ENCODE measurements at places on chromosomes 3 and 15. TPM values are rescaled to one million over a fixed set of nuclear protein-coding genes. Genes with fewer than 3 reads are reported as not detected.
A peak's percentile ranks its signal among the peaks of the same experiment; 100 is the strongest.

Gene EBLN2
- 1.2 TPM for polyA plus RNA-seq

Gene ALDH1A3
- polyA plus RNA-seq = 0.37 TPM

Gene XCR1
- polyA plus RNA-seq = not detected

GRCh38 chr3:105559856-105560255 lies 193.1 kb downstream of the ALCAM start:
- no peak for DNase-seq

DNA sequence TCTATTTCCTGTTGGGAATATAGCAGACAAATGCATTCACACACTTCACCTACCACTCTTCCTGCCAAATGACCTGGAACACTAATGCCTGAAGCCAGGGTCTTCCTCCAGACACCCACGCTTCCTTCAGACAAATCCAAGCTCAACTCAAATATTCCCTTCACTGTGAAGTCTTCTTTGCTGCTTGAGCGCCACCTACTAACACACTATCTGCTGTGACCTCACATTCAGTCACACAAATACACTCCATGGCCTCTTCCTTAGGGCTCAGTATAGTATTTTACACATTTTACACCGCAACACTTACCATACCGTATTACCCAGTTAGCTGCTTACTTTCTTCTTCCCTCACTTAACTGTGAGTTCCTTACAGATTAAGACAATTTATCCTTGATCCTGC lies 149.4 kb downstream of the SHOX2 start:
- DNase-seq = no peak

DNA sequence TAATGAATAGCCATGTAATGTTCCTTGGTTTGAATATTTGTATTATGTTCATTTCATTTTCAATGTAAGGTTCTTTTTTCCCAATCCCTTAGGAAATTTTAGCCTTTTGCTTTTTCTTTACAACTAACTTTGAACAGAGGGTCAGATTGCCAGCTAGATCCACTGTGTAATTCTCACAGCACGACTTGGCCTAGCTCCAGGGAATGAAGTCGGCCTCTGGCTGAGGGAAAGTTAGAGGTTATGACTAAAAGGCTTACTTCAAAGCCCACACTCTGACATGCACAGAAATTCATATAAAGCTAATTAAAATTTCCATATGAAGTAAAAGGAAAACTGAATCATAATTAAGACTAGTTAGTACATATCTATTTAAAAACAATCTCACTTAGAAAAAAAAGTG lies 38.7 kb downstream of the ROBO1 start:
- no peak for DNase-seq

Gene FOXB1
- polyA plus RNA-seq = not detected

DNA sequence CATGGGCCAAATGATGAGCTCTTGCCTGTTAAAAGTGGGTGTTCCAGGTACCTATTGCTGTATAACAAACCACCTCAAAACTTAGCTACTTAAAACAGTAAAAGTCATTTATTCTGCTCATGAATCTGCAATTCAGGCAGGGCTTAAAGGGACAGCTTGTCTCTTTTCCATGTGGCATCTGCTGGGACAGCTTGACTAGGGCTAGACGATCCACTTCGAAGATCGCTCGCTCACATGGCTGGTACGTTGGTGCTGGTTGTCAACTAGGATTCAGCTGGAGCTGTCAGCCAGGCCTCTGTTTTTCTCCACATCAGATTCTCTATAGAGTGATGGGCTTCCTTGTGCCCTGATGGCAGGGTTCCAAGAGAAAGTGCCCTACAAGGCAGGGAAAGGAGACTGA lies 581.3 kb downstream of the NTRK3 start:
- DNase-seq = no peak

DNA sequence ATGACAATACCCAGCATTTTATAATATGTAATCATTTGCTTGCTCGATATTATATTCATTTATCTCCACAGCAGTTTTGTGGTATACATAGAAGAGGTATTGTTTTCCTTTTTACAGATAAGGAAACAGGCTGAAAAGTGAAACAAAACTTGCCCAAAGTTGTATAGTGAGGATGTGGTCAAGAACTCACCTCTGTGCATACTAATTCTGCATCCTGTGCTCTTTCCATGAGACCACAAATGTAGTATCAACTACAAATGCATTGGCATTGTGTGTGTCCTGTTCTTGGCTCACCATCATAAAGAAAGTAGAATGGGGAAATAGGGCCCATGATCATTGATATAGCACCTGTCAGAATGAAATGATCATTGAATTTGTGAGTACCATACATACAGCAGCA lies 167.3 kb downstream of the NECTIN3 start:
- DNase-seq = peak; percentile 11

DNA sequence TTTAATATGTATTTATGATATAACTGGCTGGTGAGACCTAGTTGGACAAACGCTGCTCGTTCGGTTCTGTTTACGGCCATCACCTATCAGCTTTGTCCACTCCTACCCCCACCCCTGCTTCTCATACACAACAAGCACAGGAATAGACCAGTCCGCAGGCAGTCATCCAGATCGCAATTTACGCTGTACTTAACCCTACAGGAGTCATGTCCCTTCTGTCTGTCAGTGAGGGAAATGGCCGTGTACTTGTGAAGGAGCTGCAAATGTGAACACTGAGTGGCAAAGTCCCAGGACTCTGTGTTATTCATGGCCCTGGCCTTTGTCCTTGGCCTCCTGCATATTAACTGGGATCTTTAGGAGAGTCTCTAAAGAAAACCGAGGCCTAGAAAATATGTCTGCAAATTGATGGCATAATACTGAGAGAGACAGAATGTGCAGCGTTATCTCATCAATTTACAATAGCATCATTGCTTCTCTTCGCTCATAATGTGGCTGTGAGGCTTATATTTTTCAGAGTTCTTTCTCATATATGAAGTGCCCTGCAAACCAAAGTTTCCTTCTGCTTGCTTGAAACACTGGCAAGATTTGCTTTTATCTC lies 7.2 kb upstream of the ABHD10 start:
- DNase-seq = no peak

DNA sequence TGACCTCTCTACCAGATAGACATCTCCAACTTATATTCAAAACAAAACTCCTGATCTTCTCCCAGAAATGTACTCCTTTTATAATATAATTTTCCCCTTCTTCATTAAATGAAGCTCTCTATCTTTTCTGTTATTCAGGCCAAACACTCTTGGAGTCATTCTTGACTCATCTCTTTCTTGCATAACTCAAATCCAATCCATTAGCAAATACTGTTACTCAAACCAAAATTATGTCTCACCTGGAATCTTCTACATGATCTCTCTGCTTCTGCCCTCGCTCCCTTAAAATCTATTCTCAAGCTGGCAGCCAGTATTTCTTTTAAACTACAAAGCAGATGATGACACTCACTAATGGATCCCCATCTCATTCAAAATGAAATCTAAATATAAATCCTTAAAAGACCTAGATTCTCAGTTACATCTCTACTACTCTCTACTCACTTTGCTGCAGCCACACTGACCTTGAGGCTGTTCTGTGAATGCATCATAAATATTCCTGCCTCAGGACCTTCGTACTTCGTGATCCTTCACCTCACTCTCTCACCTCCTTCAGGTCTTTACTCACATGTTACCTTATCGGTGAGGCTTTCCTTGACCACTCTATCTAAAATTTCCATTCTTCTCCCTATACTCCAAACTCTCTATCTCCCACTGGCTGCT lies 160.9 kb downstream of the TBC1D5 start:
- no peak for DNase-seq

Gene THSD4
- polyA plus RNA-seq = not detected

DNA sequence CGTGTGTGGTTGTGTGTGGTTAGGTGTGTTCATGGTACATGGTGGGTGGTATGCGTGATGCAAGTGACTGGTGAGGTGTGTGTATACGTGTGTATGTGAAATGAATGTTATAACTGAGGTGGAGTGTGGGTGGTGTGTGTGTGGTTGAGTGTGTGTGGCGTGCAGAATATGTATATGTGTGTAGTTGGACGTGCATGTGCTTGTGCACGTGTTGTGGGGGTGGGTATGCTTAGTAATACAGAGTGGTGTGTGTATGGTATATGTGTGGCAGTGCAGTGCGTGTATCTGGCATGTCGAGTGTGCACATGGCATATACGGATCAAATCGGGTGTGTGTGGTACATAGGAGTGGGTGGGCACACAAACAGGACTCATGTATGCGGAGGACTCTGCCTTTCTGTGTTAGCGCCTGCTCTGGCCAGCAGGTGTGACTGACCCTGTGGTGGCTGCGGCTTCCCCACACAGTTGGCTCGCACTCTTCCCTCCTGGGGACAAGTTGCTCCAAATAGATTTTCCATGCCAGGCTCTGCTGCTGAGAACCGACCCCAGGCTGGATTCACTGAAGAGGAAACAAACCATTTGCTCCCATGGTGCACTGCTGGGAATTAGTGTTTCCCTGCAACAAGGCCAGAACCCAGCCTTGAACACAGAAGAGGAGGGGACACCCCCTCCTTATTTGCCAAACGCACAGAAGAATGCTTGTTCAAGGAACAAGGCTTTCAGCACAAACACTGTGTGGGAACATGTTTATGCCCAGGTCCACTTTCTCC lies 1.2 kb upstream of the C3orf70 start:
- no peak for DNase-seq

DNA sequence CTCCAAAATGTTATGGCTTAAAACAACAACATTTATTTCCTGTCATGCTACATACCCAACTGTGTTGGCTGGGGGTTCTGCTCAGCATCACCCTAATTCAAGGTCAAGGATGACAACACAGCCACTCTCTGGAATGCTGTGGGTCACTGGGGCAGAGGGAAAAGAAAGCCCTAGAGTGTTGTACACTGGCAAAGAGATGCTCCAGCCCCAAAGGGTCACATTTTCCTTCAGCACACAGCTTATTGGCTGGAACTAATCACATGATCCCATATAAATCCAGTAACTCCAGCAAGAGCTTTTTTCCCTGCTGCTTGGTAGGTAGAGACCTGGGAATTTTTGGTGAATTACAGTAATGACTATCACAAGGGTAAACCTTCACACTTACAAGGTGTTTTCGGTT lies 1041.4 kb downstream of the NTRK3 start:
- DNase-seq = no peak

- DNase-seq = no peak
Measured at GRCh38 chr3:76679541-76679940, 360.4 kb upstream of the ROBO2 start.

GRCh38 chr3:72848703-72849081 lies 447 bp upstream of the SHQ1 start:
- DNase-seq = peak; percentile 71

- DNase-seq = no peak
Measured at GRCh38 chr3:161939918-161940620, 443.5 kb downstream of the OTOL1 start.

DNA sequence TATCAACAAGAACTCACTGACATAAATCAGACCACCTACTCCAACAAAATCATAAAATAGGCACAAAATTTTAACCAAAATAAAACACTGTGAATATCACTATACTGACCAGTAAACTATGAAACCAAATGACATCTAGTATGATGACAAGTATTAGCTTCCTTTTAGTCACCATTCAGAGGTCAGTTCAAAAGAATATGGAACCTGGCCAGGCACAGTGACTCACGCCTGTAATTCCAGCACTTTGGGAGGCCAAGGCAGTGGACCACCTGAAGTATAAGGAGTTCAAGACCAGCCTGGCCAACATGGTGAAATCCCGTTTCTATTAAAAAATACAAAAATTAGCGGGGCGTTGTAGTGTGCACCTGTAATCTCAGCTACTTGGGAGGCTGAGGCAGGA lies 65.8 kb downstream of the SMARCC1 start:
- no peak for DNase-seq

GRCh38 chr3:183583331-183584245 lies 28.1 kb upstream of the KLHL6 start:
- DNase-seq = no peak

GRCh38 chr3:50194128-50194902 lies 2.9 kb downstream of the GNAT1 start:
- DNase-seq = no peak

Gene P4HTM
- 20.8 TPM for polyA plus RNA-seq

DNA sequence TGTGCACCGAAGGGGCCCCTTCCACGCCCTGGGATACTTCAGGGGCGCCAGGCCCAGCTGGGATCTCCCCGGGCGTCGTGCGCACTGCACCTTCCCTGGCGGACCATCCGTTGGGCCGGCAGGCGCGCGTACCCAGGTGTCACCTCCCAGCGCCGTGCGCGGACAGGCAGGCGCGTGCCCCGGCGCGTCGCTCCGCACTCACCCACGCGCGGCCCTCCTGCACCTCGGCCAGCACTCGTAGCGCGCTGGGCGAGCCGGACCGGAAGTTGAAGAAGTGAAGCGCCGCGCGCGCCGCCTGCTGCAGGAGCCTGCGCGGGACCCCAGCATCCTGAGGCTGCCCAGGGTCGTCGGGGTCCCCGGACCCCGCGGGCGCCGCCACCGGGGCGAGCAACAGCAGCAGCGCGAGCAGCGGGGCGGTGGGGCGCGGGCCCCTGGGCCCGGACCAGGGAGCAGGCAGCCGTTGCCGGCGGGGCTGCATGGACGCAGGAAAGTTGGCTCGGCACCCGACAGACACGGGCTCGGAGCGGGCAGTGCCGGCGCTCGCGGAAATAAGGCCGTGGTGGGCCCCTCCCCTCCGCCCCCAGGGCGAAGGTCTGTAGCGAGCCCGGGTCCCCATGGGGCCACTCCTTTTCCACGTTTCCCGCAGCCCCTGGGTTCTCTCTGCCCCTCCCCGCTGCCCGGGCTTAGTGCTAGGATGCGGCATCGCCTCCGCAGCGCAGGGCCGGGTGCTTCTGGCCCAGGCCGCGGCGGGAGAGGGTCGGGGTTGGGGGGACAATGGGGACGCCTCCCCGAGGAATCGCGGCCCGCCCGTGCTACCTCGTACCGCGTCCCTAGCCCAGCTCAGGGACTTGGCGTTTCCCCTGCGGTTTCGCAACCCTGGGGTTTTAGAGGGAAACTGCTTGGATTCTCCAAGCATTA lies at the start of gene RARRES1:
RARRES1 (minus strand) TSS at position 520 of the 918 bp plus-strand sequence; CDS start at position 478, 42 bp downstream.
- no peak for DNase-seq

DNA sequence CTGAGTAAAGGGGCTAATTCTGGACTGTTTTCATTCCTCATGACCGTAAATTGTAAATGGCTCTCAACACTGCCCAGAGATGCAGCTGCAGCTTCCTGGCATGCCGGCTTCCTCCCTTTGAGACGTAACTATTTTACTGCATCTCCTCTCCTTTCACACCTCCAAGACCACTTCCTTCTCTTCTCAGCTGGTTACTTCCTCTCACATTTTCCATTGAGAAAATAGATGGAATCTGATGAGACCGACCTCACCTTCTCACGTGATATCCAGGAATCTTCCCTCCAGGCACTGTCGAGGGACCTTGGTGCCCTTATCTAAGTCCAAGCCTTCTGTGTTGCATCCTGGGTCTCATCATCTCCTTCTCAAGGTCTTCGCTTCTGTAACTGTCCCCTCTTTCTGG lies 12.7 kb downstream of the LYSMD4 start:
- no peak for DNase-seq

- no peak for DNase-seq
Measured at GRCh38 chr15:90049666-90050604, 48.8 kb downstream of the ZNF710 start.
